NCI-H460 (cell line): ENCODE measurements at places on chromosomes 12 and 14. TPM values are rescaled to one million over a fixed set of nuclear protein-coding genes. Genes with fewer than 3 reads are reported as not detected.

DNA sequence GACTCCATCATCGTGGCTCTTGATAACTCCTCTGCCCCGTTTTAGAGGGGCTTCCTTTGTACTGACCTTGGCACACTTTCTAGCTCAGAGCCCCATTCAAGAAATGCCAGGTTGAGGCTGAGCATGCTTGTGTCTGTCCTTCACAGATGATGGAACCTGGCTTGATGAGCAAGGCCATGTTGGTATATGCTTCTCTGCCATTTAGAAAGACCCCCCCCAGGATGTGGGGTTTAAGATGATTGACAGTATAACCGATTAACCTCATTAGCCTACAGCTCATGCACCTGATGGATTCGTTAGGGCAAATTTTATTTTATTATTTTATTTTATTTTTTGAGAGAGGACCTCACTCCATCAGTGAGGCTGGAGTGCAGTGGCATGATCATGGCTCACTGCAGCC lies 21.0 kb downstream of the BATF start:
- DNase-seq: no peak

The SLC25A47 gene
- not detected in 2 replicates for total RNA-seq

DNA sequence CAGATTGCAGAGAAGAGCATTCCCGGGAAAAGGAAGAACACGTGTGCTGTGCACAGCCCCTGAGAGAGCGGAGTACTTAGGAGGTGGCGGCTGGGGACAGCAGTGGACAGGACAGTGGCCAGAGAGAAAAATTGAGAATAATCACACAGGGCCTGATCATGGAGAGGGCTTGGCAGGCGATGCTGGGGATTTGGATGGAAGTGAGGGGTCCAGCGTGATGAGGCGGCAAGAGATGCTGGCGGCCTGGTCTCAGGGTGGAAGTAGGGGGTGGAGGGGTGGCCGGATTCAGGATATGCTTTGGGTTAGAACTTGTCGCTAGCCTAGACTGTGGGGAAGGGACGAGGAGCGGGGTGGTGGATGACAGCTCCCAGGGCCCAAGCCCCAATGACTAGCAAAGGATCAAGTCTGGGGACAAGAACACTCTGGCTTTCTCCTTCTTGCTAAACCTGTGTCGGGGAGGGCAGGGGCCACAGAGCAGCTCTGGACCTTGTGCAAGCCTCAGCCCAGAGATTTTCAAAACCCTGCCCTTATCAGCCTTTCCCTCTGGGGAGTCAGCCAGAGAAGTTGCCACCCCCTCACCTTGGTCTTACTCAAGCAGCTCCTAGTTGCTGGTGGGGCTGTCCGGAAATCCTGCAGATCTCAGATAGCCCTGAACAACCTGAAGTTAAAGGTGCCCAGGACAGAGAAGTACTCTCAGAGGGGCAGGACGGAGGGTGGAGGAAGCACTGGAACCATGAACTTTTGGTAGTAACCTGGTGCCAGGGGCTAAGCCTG lies 1.3 kb downstream of the HVCN1 start:
- no peak for DNase-seq

GRCh38 chr12:47216150-47216677 lies 136.5 kb upstream of the AMIGO2 start:
- DNase-seq: no peak

DNA sequence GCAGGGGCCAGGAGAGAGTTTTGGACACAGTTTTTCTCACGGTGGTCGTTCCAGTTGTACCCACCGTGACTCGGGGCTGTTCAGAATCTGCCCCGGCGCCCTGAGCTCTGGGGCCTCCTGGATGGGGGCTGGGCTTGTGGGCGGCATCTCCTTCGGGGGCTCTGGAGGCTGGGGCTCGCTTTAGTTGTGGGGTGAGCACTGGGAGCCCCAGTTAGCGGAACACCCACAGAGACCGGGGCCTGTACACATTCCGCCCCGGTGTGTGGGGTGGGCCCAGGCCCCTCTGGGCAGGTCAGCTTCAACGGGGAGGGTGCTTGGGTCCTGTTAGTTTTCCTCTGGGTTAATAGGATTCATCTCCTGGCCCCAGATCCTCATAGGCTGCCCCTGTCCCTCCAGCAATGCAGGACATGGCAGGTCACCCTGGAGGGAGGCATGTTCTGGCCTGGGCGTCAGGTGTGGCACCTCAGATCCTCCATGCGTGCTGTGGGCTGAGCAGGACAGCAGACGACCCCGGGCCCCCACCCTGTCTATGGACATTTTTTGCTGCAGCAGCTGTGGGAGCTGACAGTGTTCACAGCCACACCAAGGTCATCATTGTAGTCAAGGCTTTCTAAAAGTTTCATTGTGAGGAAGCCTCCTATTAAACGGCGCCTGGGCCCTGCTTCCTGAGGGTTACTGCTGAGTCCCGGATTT lies 393.2 kb downstream of the TMEM121 start:
- DNase-seq: no peak
